ENCODE measurements at places on chromosomes 12 and 14.

DNA sequence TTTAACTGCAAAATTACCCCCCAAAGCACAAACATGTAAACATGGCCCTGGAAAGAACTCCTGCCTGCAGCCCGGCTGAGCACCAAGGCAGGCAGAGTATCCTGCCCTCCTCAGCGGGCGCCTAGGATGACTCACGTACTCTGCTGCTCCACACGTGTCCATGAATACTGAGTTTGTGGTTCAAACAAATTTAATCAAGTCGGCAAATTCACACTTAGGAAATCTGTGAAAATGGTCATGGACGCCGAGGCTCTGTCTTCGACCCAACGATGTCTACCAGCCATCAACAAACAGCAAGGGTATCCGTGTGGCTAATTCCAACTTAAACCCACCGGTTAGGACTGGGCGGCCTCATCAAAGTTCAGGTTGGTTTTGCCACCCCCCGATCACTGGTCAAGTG lies 25.5 kb downstream of the GOLGA3 start:
- DNase-seq, result no peak

GRCh38 chr12:100329800-100330199 lies 27.1 kb upstream of the SLC17A8 start:
- no peak for DNase-seq

GRCh38 chr12:123532808-123533649 lies 490 bp downstream of the RILPL1 start:
- no peak for DNase-seq

- DNase-seq, result no peak
Observed at GRCh38 chr14:100159865-100160533, 554 bp upstream of the DEGS2 start.

DNA sequence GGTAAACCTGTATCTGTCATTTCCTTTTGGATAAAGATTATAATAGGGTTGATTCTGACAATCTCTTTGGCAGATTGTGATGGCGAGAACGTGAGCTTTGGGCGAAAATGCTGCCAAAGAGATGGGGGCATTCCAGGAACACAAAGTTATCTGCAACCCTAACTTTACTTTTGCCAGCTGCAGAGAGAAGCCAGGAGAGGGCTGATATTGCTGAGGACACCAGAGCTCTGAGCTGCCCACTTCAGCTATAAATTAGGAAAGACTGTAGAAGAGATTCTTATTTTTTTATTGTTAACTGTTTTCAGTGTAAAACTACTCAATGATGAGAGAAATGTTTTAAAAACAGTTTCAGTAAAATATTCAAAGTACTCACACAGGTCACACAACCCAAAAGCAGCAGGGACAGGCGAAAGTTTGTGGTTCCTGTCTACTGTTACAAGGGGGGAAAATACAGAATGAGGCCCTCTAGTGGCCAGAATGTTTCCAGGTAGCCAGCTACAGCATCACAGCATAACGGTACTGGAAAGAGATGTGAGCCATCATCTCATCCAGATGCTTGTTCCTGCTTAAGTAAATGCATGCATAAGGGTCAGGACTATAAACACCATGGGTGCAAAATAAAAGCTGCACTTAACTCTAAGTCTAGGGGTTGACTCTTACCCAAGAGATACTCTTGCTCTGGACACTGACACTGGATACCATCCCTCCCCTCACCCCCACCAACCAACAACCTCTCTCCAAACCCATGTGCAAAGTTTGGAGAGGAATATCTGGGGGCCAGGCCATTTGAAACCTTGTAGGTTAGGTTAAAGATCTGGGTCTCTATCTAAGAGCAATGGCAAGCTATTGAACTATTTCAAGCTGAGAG lies 498.4 kb downstream of the RMST start:
- no peak for DNase-seq

DNA sequence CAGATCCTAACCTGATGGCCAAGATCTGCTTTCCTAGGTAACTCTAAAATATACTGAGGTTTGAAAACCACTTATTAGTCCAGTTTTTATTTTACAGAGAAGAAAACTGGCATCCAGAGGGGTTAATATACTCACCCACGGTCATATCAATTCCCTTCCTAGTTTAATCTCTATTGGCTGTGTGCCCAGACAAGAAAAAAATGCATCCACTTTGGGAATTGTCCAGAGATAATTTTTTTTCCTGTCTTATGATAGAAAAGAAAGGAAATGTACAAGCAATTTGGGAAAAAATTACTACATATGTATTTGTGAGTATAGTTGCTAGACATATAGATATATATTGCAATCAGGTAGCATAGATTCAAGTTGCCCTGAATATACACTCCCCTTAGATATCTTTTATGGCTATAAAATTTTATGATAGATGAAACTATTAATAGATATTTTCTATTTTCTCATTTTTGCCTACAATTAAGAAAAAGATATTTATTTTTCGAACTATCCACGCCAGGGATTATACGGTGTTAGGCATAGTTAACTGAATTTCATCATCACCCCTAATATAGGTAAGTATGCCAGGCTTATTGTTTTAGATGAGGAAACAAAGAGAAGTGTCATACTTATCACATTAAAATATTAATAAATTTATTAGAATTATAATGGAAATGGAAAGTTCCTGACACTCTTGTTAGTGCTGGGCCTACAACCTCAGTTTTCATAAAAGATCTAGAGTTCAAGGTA lies 100.5 kb upstream of the SLC38A2 start:
- no peak for DNase-seq

DNA sequence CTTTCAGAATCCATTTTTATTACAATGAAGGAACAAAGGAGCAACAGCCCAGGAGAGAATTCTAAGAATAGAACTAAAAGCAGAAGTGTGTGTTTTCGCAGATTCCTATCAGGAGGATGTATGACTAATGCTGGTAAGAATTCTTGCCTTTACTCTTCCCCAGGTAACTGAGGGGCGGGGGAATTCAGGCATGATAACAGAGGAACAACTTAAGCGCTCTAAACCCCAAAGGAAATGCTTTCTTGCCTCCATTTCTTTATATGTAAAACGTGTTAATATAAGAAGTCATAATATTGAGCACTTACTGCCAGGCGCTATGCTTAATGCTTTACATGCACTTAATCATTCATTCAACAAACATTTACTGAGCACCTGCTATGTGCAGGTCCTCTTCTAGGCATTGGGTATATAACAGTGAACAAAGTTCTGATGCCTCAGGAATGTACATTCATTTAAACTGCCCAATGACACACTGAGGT lies 4.5 kb downstream of the HCAR1 start:
- no peak for DNase-seq

DNA sequence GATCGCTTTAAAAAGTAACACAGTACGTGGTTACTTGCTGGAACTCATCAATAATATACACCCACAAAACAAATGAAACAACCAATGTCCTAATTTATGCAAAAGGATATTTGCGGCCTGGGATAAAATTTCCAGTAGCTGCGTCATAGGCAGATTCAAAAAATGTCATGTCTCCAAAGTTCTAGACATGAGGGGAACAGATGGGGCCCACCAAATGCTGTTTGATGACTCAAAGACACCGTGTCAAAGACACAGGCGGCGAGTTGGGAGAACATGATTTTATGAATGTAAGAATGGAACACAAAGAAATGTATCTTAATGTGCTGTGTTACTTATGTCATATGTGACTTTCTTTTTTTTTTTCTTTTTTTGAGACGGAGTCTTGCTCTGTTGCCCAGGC lies 34.3 kb upstream of the NCOR2 start:
- no peak for DNase-seq

- DNase-seq, result no peak
Observed at GRCh38 chr14:99430491-99430890, 50.2 kb downstream of the SETD3 start.

DNA sequence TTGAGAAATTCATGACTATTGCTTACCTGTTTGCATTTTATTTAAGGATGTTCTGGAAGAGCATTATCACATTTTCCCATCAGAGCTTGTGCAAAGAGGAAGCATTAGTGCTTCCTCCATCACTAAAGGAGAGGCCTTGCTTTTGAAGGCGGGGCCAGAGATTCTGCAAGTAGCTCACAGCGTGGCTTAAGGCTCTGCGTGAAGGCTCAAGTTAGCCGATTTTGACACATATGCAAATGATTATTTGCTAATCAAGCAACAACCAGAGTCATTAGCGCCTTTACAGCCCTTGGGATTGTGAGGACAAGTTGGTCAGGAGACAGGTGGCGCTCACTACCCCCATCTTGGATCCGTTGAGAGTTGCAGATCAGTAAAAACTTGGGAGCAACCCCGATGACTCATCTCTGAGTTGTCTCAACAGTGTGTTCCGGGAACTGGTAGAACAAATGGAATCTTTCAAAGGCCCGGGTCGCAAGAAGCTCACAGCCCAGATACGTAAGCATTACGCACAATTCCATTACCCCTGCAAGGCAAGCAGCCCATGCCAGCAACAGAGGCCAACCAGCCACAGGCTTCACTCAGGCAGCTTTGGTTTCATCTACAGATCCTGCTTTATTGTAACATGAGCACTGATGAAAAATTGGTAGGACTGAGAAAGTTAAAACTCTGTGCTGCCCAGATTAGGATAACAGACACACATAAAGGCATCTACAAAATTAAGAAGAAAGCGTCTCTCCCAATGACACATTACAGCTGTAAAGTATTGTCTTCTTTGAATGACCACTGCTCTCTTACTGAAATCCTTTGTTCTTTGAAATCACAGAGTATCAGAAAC lies 34.9 kb upstream of the SPTSSA start:
- DNase-seq, result peak; percentile 7

DNA sequence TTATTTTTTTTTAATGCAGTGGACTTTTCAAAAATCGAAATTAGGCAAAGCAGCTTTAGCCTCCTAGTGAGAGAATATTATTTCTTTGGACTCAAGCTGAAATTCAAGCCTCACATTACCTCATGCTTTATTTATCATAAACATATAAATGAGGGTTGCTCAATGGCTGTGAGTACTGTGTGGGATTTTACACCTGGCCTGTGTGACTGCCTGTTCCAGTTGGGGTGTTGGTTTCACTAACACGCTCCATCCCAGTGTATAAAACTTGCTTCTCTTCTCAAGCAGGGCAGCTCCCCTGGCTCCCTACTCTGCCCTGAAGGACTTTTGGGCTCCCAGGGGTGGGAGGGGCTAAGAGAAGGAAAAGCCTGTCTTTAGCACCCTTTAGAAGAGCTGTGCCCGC lies 15.0 kb downstream of the ANKLE2 start:
- DNase-seq, result no peak

DNA sequence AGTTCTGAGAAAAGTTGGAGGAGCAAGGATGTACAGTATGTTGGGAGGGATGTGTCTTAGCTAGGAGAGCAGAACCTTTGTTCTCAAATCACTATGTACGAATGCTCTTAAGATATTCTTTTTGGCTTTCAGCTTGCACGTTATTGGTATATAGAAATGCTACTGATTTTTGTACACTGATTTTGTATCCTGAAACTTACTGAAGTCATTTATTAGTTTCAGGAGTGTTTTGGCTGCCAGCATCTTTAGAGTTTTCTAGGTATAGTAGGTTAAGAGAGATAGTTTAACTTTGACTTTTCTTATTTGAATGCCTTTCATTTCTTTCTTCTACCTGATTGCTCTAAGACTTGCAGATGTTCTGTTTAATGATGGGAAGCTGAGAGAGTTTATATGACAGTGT lies 442.8 kb upstream of the FBXO33 start:
- no peak for DNase-seq

DNA sequence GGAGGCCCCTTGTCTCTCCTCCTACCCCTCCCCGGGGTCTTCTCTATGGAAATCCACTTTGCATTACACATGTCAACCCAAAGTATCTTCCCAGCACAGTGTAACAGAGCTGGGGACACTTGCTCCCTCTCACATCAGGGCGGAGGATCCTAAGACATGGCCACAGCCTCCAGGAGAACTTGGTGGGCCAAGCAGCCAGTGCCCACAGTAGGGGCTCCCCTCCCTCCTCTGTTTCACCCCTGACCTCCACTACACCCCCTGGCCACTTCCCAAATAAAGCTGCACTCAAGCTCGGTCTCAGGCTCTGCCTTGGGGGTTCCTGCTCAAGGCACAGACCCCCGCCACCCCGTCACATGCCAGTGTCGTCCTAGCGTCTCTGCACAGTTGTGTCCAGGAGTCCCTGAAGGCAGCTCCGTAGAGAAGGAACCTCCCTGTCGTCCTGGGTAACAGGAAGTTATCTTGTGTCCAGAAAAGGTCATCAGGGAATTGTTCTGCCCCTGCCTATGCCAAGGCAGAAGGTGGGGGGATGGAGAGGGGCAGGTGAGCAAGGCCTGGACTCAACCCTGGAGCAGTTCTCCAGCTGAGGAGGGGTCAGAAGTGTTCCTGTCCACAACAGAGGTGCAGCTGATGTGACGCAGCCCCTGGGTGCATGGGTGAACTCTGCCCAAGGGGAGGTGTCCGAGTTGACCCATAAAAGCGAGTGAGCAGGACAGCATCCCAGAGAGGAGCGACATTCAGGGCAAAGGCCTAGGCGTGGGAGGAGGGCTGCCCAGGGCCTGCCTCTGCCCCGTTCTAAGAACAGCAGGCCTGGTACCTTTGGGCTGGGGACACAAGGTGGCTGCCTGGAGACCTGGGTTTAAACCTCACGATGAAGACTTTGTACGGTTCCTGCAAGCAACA lies 25.5 kb downstream of the DIO3 start:
- no peak for DNase-seq

GRCh38 chr12:47949441-47950341 lies 13.7 kb upstream of the TMEM106C start:
- no peak for DNase-seq

GRCh38 chr14:25588751-25589150 lies 538.8 kb upstream of the STXBP6 start:
- no peak for DNase-seq

DNA sequence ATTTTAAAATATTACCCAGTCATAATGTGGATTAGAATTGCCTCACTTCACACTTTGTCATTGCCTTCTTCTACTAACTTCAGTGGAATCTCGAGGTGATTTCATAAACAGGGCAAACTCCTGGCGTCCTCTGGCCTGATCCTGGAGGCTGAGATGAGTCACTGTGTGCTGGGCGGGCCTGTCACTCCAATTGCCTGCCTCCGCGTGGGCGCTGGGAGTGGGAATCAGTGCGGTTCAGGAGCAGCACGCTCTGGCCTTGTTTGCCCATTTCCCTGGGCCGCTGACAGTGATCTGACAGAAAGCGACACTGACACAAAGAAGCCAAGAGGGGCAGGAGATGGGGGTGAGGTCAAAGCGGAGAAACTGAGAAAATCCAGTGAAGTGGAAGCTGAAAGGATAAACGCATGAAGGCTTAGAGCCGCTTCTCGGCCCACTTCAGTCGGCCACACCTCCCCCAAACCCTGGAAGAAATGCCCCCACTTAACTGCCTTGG lies 29.7 kb downstream of the LGR5 start:
- DNase-seq, result no peak
